ENCODE measurements at places on chromosomes 7 and 10. TPM values are rescaled to one million over a fixed set of nuclear protein-coding genes. Genes with fewer than 3 reads are reported as not detected.

The MEIG1 gene
- total RNA-seq: not detected

DNA sequence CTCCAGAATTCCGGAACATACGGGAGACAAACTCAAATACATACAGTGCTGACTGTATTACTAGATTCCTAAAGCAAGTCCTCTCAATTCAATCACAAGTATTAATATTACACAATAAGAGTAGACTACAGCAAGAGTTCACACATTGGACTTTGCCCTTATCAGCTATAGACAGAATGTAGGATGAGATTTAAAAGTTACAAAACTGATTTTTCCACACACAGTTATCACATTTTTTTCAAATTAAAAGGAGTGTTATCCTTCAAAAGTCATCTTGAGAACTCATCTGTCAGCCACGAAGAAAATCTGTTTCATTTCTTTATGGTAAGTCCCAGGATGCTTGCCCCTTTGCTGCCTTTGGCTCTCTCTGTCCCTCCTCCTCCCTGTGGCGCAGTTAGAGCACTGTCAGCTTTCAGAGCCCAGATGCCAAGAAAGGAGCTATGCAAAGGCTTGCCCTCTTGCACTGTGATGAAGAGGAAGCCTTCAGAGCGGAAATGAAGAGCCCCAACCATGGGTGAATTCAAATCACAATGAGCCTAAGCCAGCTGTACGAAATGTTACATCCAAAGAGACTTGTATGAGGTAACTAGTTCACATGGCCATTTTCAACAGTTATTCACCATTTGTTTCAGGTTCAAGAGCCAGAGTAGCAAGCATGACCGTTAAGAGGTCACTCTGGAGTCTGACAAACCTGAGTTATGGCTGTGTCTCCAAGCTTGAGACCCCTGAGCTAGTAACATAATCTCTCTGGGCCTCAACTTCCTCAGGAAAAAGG lies 10.7 kb downstream of the NCOA4 start:
- H3K4me1 ChIP-seq: peaks cover 58% of the 10 kb centered on the region
- no peak for DNase-seq
- H3K27ac ChIP-seq: peak overlapping the region; percentile 67
- H3K27me3 ChIP-seq: no peaks in the 10 kb centered on the region

The UTF1 gene
- total RNA-seq: not detected

GRCh38 chr7:137626469-137627067 lies 220.2 kb downstream of the DGKI start:
- H3K36me3 ChIP-seq: no peaks in the 10 kb centered on the region
- peak; percentile 60 for DNase-seq
- no peak overlapping the region for H3K27ac ChIP-seq
- no peak overlapping the region for H3K4me3 ChIP-seq

DNA sequence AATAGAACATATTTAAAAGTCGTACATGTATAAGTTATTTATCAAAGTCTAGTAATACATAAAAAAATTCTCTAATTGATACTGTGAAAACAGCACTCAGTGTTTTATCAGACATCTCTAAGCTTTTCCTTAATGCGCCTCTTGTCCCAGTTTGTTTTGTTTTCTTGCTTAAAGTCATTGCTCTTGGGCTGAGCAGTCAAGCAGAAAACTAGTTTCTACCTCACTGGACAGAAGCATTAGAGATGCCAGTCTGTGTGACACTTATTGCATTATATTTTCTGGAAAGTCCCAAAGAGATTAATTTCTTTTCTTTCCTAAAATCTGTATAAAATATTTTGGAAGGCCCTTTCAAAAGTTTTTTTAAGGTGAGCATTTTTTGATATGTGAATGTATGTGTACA lies 236.2 kb downstream of the PCLO start:
- H3K4me1 ChIP-seq: no peaks in the 10 kb centered on the region
- no peaks in the 10 kb centered on the region for H3K27me3 ChIP-seq
- no peaks in the 10 kb centered on the region for H3K36me3 ChIP-seq
- no peak for DNase-seq
